ENCODE measurements at places on chromosomes 2 and 18.

DNA sequence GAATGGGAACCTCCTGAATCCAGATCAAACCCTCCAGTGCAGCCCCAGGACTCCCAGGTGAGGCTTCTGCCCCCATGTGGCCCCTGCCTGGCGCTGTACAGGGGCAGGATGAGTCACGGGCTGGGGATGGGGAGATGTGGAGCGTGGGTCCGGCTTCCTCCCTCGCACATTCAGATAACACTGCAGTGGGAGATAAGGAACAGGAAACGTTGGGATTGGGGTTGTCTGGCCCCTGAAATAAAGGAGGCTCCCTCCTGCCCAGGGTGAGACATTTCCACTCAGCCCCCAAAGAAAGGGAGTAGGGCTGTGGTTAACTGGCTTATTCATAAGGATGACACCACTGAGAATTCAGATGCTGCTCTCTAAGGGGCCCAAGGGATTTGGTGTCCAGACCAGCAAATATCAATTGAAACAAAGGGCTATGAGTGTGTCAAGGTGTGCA is 30.7 kb downstream of the IGFBP5 start:
- DNase-seq: no peak

DNA sequence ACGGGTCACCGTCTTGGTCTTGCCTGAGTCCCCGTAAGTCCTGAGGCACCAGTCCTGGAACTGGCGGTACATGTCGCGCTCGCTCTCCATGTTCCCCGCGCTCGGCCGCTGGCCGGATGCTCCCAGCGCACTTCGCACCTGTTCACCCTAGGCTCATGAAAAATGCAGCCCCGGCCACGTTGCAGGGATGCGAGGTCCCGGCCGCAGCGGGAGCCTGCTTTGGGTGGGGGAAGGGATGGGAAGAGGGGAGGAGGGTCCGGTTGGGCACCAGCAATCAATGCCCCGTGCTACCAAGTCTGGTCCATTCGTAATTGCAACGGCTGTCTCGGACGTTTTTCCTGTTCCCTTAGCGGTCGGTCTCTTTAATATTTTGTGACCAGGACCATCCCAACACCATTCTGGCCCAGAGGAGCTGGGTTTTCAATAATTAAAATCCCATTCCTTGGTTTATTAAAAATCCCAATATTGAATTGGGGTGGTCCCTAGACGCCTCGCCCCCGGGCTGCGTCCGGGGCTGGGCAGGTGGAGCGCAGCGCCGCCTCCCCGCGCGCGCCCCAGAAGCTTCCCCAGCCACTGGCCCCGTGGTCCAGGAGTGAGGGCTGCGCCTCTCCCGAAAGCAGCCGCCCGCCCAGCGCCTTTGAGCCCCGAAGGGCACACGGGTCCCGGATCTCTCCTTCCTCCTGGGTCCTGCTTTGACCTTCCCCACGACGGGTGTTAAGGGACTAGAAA is 1.4 kb downstream of the NOL4 start:
- DNase-seq: no peak

DNA sequence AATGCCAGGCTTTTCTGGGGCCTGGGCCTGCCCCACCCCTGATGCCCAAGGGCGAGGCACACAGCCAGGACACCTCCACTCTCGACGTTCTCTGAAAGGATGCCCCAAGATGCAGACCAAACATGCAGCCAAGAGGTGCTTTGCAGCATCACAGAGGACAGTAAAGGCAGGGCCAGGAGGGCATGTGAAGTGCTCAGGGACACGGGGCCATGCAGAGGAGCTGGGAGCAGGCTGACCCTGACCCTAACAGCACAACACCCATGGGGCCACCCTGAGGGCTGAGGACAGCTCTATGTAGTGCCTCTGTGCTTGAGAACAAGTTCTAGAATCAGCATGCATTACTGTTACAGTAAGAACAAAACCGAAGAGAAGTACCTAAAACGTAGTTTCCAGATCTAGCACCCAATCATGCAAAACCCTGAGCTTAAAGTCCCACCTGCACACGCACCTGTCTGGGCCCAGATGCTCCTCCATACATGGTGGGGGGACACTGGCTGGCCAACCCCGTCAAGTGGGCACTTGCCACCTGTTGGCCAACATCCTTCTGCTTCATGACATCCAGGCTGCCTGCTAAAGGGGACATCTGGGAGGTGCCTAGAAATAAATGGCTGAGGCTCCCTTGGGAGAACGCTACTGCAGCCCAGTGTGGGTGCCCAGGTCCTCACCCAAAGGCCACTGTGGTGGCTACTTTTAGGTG is 15.4 kb downstream of the HS6ST1 start:
- no peak for DNase-seq

DNA sequence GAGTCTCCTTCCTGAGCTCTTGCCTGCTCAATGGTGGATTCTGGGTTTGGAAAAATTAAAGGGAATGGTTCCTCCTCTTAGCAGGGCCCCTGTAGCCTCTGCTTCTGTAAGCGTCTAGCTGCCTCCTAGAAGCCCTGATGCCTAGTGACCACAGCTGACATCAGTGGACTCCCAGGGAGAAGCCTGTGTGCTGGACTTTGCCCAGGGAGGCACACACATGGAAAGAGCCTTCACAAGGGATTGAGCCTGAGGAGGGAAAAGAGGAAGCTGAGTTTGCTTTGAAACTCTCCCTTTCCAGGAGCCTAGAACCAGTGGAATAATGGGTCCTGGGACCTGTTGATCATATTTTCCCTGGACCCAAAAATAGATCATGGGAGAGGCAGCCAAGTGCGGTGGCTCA is 1.4 kb upstream of the CFAP65 start:
- no peak for DNase-seq

DNA sequence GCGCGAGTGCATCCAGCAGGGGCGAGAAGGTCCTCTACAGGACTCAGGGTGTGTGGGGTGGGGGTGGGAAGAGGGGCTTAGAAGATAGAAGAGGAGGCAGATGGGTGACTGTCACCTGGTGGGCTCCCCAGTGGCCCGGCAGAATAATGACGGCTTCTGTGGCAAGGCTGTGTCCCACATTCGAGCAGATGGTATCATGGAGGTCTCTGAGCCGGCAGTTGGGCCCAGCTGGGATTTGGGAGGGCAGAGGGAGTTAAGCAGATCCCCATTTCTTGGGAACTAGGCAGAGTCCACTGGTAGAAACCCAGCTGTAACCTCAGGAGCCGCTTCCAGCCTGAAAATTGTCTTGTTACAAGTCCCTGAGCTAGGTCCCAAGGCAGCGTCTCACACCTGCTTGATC is 28.4 kb upstream of the DTNB start:
- no peak for DNase-seq
